ENCODE measurements at places on chromosomes 7 and 10. TPM values are rescaled to one million over a fixed set of nuclear protein-coding genes. Genes with fewer than 3 reads are reported as not detected.

GRCh38 chr10:856416-857157 lies 74.9 kb downstream of the LARP4B start:
- DNase-seq = no peak

- no peak for DNase-seq
These were observed 369.8 kb downstream of the GFRA1 start for GRCh38 chr10:115903207-115903606.

- no peak for DNase-seq
These were observed 67.5 kb upstream of the ZMIZ1 start for GRCh38 chr10:79001082-79001885.

DNA sequence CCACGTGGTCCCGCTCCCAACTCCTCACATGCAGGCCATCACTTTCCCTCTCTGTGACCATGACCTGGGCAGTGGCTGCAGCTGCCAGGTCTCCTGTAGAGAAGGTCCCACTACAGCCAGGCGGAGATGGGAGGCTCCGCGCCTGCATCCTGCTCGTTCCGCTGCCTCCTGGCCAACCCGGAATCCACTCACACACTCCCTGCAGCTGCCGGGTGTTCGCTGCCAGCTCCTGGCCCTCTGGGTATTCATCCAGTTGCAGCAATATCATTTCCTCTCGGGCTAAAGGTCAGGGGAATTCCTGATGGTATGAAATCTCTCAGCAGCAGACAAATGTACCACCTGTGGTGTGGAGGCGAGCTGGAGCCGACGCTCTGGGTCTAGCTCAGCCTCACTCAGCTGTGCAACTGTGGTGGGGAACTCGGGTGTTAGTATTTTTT lies 65.7 kb downstream of the TLL2 start:
- DNase-seq = no peak

SMO gene
- polyA plus RNA-seq = 101 TPM

GRCh38 chr7:41067576-41067975 lies 635.3 kb downstream of the INHBA start:
- DNase-seq = no peak

DNA sequence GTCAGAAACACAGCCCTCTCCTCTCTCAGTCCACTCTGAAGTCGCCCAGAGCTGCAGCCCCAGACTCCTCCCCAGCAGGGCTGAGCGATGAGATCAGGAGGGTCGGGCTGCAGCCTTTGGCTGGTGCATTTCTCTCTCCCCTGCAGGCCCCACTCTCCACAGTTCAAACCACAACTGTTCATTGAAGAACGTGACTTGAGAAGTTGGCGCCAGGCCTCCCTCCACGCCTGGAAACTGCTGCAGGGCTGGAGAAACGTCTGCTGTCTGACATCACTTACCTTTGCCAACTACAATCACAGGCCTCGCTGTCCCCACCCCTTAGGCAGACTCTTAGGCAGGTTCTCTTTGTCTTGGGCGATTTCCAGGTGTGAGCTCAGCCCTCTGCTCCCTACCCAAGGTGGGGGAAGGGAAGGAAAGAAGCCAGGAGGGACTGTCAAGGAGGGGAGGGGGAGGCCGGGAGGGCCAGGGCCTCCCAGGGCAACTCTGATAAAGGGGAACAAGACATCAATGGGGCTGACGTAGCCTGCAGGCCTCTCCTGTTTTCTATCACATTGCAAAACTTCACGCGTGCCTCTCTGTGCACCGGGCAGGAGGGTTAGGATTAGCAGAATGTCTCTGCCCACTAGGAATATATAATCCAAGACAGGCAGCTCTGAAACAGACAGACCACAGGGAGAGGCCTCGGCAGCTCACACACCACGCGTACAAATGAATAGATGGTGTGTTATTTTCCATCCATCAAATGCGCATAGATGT lies 32.7 kb downstream of the CALML5 start:
- DNase-seq = no peak

- peak; percentile 45 for DNase-seq
These were observed 621 bp upstream of the FAM13C start for GRCh38 chr10:59362959-59363381.

DNA sequence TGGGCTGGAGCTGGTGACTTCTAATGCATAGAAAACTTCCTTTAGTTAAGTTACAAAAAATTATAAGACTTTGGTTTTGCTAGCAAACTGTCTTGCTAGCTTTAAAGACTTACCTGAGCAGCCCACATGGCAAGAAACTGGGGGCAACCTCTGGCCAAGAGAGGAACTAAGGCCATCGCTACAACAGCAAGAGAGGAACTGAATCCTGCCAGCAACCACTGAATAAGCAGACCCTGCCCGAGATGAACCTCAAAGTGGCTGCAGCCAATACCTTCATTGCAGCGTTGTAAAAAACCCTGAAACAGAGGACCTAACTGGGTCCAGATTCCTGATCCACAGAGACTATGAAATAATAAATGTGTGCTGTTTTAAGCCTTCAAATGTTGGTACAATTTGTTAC lies 54.6 kb upstream of the STARD3NL start:
- no peak for DNase-seq

GRCh38 chr10:28587970-28588290 lies 55.0 kb downstream of the WAC start:
- no peak for DNase-seq

GRCh38 chr7:137454246-137454724 lies 110.8 kb upstream of the PTN start:
- peak; percentile 55 for DNase-seq

ACSL5 gene
- polyA plus RNA-seq = 5.1 TPM

GRCh38 chr10:68697106-68697505 lies 23.9 kb upstream of the CCAR1 start:
- no peak for DNase-seq

EGFR gene
- polyA plus RNA-seq = 30.9 TPM

- no peak for DNase-seq
These were observed 3.3 kb upstream of the CAMK2G start for GRCh38 chr10:73877533-73878160.

GRK5 gene
- 15.8 TPM for polyA plus RNA-seq

GRCh38 chr7:3897430-3898372 lies 596.6 kb downstream of the SDK1 start:
- no peak for DNase-seq

TMEM213 gene
- polyA plus RNA-seq = 48.0 TPM

KIAA1549 gene
- 11.9 TPM for polyA plus RNA-seq

- no peak for DNase-seq
These were observed 15.6 kb downstream of the PWWP2B start for GRCh38 chr10:132412316-132413192.

DNA sequence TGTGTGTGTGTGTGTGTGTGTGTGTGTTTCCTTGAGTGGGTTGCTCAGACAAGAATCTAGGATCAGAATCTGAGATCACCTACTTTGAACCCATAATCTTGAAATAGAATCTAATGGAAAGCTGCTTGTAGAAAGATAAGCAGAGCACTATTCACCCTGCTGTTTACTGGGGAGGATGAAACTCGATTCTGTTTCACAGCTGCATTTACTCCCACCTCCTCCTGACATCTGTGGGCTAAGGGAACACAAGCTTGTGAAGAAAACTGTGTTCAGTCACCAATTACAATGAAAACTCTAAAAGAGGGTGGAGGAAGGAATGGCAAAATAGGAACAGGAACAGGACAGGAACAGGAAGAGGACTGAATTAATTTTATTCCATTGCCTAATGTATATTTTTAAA lies 269.5 kb downstream of the TSPAN12 start:
- DNase-seq = peak; percentile 46

DNA sequence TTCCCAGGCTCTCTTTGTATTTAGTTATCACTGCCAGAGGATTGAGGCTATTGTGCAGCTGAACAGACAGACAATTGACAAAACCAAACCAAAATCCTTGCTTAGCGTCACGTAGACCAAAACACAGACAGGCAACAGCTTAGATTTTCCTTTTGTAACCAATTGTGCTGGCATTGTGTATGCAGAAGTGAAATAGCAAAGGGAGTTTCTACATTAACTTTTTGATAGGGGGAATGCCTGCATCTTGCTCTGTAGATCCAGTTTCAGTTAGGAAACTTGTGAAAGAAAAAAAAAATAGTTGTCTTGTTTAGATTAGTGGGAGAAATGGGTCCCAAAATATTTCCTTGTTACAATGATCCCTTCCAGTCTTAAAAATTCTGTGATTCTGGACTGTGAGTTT lies 333.8 kb downstream of the BBS9 start:
- DNase-seq = no peak

DNA sequence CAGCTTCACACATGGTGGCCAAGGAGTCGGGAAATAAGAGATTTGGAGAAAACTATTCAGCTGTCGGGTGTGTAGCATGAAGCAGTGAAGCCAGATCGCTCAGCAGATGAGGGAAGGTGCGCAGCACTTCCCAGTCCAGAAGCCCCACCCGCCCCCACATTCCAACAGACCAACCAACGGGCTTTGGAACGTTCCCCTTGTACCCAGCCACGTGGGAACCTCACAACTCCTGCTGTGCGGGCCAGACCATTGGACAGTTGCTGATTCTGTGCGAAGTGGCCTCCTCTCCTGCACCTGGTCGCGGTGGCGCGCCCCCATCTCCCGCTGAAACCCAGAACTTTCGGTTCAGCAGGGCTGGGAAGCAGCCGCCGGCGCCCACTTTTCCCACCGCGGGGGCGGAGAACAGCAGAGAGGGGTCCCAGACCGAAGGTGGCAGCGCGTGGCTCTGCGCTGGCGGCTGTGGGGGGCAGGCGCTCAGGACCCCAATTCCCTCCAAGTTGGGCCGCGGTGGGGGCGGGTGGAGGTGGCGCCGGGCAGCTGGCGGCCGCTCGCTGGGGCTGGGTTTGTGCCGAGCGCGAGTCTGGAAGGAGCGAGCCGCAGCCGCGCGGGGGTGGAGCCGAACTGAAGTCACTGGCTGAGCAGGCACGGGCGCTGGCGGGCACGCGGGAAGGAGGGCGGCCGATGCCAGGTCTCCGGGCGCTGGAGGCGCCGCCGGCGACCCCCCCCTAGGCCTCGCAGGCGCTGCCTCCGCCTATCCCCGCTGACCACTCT lies 1301.5 kb upstream of the SORCS1 start:
- DNase-seq = peak; percentile 13

SFMBT2 gene
- 6.4 TPM for polyA plus RNA-seq

- no peak for DNase-seq
These were observed 49.2 kb upstream of the SHH start for GRCh38 chr7:155861480-155861868.

DNA sequence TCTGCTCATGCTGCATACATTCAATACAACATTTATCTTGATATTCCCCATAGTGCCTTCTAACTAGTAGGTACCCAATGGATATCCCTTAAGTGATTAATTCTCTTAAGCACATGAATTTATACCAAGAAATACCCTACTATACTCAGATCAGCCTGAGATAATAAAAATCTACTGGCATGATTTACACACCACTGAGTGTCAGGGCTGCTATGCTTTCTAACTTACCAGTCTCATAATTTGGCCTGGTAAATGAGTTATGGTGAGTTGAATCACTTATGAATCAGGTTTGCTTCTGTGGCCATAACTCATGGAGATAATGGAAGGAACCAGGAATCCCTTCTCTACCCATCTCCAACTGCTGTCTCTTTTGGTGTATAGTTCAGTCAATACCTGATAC lies 122.8 kb downstream of the THSD7A start:
- DNase-seq = no peak

GRCh38 chr7:20991544-20991943 lies 204.9 kb upstream of the SP8 start:
- DNase-seq = no peak

MYL10 gene
- polyA plus RNA-seq = 0.35 TPM

DNA sequence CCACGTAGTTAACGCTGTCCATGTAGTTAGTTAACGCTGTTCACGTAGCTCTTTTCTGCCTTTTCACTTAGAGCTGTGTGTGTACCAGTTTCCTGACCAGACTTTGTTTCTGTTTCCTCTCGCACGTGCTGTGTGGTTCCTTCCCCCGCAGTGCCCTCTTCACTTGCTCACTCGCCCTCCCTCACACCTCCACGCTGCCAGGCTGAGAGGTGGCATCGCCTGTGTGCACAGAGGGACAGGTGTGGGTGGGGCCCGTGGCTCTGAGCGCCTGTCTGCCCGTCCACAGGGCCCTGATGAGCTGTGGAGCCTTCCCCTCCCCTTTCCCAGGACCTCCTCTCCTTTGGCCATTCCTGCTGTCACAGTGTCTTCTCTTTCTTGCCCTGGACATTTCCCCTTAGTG lies 30.6 kb downstream of the WDR37 start:
- DNase-seq = no peak

DNA sequence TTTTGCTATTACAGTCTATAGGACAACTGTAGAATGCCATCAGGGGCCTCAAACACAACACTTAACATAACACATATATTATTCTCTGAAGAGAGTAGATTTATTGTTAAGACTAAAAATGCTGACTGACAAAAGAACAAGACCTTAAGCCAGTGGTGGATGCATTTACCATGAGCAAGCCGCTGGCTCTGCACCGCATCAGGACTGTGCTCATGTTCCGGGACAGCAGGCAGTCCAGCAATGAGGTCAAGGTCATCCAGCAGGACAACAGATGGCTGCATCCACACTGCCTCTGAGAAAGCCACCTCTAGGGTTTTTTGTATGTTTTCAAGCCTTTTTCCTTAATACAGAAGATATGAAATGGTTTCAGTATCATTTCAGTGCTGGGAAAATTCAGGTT lies 23.8 kb downstream of the PEX1 start:
- no peak for DNase-seq

GRCh38 chr7:44534501-44534900 lies 6.6 kb downstream of the NPC1L1 start:
- no peak for DNase-seq

- DNase-seq = no peak
These were observed 94.1 kb downstream of the ZFAND4 start for GRCh38 chr10:45578384-45578971.

- no peak for DNase-seq
These were observed 448 bp upstream of the PTER start for GRCh38 chr10:16436367-16436757.

SPDYE3 gene
- 6.8 TPM for polyA plus RNA-seq

DNA sequence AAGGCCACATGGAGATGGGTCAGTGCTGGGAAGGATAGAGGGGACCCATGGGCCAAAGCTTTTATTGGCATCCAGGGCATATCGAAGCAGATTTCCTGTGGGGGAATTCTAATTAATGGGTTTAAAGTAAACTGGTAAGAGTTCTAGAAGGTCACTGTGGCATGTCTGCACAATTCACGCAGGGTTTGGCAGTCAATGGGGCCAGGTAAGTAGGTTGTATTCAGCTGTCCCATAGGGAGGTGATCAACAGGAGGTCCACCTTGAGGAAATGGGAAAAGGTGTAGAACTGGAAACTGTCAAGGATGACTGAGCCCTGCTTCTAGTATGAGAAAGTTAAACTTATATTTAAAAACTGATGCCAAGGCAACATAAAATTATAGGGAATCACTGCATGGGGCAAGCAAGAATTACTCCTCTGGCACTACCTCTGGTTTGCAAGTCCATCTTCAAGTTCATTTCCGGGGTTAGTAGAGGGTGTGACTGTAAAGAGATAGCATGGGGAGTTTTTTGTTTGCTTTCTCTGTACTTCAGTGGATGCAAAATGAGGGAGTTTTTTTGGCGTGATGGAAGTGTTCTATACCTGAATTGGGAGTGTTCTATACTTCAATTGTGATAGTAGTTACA lies 22.5 kb downstream of the TBC1D12 start:
- no peak for DNase-seq

GRCh38 chr10:73819513-73820093 lies 8.2 kb upstream of the NDST2 start:
- DNase-seq = no peak

FFAR4 gene
- polyA plus RNA-seq = not detected

Measured in right renal cortex interstitium (tissue), 3 donors.